ENCODE measurements at places on chromosomes 13 and 19. TPM values are rescaled to one million over a fixed set of nuclear protein-coding genes. Genes with fewer than 3 reads are reported as not detected.

The NKPD1 gene
- total RNA-seq: not detected

The ARHGAP45 gene
- 7.9 TPM for total RNA-seq

The ZNF350 gene
- total RNA-seq: 2.3 TPM

The MRPS31 gene
- 6.1 TPM for total RNA-seq

The S1PR4 gene
- 1.3 TPM for total RNA-seq
